A549 treated with RU486 at 1 μM for 4 hours (cell line): ENCODE measurements at places on chromosomes 7 and 10. TPM values are rescaled to one million over a fixed set of nuclear protein-coding genes. Genes with fewer than 3 reads are reported as not detected.

The GTF2IRD2 gene
- 3.4 to 6.2 TPM (median 5.5 TPM) in 5 replicates for total RNA-seq

The ZNF37A gene
- total RNA-seq, result 4.0 to 6.6 TPM (median 5.7 TPM) in 5 replicates

The GJD4 gene
- 0.09 TPM in 1 of 5 replicates, not detected in the others for total RNA-seq

The ACSM6 gene
- total RNA-seq, result not detected in 5 replicates

The FAM25C gene
- 2.4 to 3.8 TPM (median 2.5 TPM) in 3 of 5 replicates, not detected in the others for total RNA-seq

The SYT15 gene
- 2.6 to 3.3 TPM (median 2.9 TPM) in 5 replicates for total RNA-seq
